C1 segment of cervical spinal cord (tissue), 14 donors: ENCODE measurements at places on chromosomes 16 and 17.

DNA sequence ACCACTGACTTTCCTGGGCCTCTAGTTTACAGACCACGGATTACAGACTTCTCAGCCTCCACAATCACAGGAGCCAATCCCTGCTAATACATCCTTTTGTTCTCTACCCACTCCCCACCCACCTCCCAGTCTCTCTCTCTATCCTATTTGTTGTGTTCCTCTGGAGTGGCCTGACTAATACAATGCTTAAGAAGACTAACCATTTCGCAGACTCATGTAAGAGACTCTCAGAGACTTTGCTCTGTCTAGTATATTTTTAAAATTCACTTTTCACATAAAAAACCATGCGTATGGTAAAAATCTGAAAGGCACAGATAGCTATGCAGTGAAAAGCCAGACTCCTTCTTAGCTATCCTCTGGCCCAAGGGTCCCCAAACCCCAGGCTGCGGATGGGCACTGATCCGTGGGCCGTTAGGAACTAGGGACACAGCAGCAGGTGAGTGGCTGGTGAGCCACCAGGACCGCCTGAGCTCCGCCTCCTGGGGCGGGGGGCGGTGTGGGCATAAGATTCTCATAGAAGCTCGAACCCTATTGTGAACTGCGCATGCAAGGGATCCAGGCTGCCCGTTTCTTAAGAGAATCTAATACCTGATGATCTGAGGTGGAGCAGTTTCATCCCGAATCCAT lies 7.6 kb downstream of the PIK3R6 start:
- no peak for DNase-seq

GRCh38 chr17:81342269-81343070 lies 47.4 kb upstream of the SLC38A10 start:
- DNase-seq = no peak

GRCh38 chr17:66549731-66550207 lies 247.4 kb downstream of the PRKCA start:
- DNase-seq = no peak

- DNase-seq = no peak
Observed at GRCh38 chr16:739560-740458, 988 bp downstream of the CIAO3 start.

GRCh38 chr17:30377574-30378240 lies 1.0 kb upstream of the CPD start:
- DNase-seq = no peak

DNA sequence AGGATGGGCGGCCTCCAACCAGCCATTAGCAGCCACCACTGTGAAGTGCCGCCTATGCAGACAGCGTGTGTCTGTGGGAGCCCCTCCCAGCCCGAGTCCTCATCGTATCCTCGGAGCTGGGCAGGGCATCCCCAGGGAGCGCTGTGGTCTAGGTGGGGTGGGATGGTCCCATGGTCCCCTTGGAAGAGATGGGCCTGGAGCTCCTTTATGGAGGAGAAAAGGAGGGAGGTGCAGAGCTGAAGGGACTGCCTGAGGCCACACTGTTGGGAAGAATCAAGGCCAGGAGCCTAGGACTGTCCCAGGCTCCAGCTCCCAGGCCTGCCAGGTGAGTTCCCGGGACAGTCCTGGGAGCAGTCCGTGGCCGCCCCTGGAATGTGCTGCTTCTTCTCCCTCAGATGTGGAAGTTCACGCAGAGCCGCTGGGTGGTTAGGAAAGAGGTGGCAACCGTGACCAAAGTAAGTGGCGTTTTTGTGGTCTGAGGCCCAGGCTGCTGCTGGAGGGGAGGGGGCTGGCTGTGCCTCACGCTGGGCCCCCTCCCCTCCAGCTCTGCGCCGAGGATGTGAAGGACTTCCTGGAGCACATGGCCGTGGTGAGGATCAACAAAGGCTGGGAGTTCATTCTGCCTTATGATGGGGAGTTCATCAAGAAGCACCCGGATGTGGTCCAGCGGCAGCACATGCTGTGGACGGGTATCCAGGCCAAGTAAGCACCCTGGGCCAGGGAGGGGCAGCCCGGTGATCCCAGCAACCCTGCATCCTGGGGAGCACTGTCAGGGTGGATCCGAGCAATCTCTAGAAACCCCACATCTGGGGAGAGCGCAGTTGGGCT lies 27.0 kb downstream of the POLR3E start:
- DNase-seq = no peak

- no peak for DNase-seq
Observed at GRCh38 chr16:16175296-16175695, 48.0 kb downstream of the ABCC6 start.

DNA sequence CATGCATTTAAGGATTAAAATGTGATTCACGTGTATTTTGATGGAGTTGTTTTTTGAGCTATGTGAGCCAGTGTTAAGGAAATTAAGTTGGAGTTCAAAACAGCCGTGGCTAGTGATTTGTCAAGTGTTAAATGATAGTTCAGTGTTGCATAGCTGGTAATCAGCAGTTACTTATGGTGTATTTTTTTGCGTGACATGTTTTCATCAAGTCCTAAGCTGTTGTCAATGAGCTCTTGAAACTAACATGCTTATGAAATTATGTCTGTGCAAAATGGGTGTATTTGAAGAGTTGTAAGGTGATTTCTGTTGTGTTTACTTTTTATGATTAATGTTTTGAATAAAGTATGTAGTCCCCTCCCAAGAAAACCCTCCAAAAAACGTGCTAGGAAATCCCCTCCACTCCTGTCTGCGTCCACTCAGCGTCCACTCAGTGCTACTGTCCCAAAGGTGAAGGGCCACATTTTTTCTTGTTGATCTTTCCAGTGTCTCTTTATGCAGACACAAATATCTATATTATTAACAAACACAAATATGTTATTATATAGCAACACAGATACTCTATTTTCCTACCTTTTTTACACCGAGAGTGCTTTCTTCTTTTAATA lies 30.0 kb downstream of the USP10 start:
- no peak for DNase-seq

- DNase-seq = no peak
Observed at GRCh38 chr17:19569785-19570543, 36.3 kb downstream of the SLC47A1 start.

DNA sequence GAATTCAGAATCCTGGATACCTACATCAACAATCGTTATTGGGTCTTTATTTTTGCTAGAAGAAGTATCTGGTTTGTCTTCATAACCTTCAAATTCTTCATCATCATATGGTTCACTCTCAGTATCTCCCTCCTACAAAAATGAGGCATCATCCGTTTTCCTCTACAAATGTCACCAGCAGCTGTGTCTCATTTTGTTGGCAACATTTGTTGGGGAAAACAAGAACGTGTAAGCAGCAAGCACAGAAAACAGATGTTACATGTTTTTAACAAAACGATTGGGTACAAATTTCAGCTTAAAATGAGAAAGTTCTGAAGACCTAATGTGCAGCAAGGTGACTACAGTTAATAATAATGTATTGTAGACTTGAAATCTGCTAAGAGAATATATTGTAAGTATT lies 8.7 kb downstream of the CCDC47 start:
- DNase-seq = no peak

GRCh38 chr16:3216263-3216640 lies 18.7 kb downstream of the ZNF200 start:
- DNase-seq = no peak

DNA sequence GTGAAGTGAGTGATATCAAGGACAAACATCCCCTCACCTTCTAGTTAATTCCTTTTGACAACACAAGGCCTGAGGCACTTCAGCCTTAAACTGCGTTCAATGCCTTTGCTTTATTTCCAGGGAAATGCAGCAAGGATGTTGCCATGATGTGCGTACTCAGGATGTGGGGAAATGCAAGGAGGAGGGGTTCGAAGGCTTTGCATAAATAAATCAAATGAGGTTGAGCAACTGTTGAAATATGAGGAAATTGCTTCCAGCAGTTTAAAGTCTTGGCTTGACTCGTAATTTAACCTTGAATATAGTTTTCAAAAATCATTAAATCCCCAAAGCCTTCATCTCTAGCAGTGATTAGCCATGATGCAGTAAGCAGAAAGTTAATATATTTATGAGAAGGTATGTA lies 81.8 kb upstream of the CCL2 start:
- no peak for DNase-seq

GRCh38 chr17:45948881-45949624 lies 50.0 kb upstream of the STH start:
- DNase-seq = peak; percentile 75

DNA sequence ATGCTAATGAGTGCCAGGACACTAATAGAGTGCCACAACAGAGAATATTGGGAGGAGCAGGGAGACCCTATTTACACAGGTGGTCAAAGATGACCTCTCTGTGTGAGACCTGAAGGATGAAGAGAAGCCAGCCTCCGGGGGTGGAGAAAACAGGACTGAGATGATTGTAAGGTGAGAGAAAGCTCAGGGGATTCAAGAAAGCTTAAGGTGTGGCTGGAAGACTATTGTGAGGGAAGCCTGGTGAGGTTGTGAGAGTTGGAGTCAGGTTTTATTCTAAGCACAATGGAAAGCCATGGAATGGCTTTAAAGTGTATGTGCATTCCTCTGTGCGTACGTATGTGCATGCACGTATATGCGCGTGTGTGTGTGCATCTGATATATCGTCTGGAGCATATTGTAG lies 10.4 kb upstream of the MARCHF10 start:
- DNase-seq = no peak

DNA sequence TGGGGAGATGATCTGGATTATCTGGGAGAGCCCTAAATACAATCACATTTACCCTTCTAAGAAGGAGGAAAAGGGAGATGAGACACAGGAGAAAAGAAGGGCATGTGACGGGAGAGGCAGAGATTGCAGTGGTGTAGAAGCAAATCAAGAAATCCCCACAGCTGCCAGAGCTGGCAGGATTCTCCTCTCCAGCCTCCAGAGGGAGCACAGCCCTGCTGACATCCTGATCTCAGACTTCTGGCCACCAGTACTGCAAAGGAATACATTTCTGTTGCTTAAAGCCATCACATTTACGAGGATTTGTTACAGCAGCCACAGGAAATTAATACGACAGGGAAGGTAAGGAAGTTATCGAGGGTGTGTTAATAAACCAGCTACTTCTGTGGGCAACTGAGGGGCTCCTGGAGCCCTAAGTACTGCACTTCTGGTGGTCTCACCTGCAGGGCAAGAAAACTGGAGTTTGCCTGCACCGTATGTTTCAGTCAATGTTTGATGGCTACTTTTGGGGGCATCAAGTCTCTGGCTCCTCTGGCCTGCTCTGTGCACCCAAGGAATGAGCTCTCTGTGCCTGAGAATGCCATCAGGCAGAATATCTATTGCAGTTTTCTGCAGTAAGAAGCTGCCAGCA lies 22.9 kb upstream of the CDH13 start:
- peak; percentile 6 for DNase-seq

DNA sequence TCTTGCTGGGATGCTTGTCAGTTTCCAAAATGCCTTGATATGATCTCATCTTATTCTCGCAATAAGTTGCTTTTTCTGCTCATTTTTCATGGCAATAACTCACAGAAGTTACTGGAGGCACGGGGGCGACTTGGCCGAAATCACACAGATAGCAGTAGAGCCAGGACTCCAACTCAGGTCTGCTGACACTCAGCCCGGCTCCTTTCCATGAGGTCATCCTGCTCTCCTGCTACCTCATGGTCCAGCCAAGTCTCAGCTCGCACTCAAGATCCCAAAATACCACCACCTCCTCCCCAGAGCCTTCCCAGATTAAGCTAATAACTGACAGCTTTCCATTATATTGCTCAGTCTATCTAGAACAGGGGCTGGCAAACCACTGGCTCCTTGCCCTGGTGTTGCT lies 269.5 kb downstream of the MAP2K4 start:
- no peak for DNase-seq

DNA sequence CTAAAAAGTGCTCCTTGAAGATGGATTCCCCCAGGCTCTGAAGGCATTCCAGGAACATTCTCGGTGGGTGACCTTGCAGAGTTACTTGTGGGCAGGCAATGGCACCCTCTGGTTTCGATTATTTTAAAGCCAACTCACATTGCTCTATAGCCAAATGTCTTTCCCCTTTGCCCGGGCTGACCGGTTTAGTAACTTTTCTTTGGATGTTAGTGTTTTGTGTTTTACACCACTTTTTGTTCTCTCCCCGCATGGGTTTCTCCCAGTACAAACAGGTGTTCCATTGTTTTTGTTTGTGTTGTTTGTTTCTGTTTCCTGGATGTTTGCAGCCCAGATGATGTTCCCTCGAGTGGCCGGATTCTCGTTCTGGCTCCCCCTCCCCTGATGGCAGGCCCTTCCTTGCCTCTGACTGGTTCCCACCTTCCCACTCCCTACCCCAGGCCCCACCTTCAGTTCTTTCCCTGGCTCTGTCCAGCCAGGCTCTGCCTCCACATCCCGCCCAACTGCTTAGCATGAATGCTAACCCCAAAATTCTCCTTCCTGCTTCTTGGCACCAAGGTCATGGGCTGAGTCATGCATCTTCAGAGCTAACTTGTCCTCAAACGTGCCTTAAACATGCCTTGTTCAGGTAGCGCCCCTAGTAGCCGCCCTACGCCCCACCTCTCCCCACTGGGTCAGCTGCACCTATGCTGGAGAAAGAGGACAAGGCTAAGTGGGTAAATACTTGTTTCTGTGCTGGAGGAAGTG lies 40.6 kb downstream of the ELAC2 start:
- no peak for DNase-seq

GRCh38 chr17:81524039-81524864 lies 3.9 kb upstream of the FSCN2 start:
- no peak for DNase-seq

DNA sequence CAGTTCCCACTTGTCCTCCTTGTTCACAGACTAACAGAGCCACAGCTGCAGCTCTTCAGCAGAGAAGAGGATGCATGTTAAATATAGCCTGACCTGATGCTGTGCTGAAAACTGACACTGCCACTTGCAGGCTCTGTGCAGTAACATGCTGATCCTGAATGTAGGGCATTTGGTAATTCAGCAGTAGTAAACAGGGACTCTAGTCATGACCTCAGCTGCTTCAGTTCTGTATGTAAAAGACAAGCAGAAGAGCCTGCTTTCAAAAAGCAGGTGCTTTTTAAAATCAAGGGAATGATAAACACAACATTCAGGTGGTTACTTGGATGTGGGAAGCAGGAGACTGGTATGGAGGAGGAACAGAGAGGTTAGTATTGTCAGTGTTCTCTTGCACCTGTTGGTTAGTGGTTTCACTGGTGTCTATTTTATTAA lies 33.8 kb downstream of the ESRP2 start:
- DNase-seq = no peak

- no peak for DNase-seq
Observed at GRCh38 chr16:13186813-13187212, 285.4 kb downstream of the SHISA9 start.

- no peak for DNase-seq
Observed at GRCh38 chr16:87960296-87960695, 9.1 kb downstream of the BANP start.
